Activated CD4-positive, alpha-beta T cell treated with anti-CD3 and anti-CD28 coated beads for 36 hours (primary cell): ENCODE measurements at places on chromosomes 7 and 10. TPM values are rescaled to one million over a fixed set of nuclear protein-coding genes. Genes with fewer than 3 reads are reported as not detected.

GRCh38 chr7:12827920-12828319 is 140.5 kb downstream of the ARL4A start:
- DNase-seq = no peak

DNA sequence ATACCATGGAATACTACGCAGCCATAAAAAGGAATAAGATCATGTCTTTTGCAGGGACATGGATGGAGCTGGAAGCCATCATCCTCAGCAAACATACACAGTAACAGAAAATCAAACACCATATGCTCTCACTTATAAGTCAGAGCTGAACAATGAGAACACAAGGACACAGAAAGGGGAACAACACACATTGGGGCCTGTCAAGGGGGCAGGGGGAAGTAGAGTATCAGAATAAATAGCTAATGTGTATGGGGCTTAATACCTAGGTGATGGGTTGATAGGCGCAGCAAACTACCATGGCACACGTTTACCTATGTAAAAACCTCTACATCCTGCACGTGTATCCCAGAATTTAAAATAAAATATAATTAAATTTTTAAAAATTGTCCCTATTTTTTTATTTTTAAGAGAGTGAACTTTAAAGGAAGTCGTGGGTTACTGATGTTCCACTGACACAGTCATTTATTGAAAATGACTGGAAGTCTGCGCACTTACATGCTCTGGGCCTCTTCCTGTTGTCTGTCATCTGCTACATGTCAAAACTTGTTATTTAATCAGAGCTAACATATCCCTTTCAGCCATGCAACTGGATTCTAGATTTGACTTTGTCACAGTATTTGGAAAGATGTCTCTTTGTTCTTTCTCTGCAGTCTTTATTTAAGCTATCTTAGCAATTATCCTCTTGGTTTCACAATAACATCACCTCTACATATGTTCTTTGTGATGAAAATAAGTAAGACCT is 73.7 kb upstream of the ABCB5 start:
- no peak for DNase-seq

DNA sequence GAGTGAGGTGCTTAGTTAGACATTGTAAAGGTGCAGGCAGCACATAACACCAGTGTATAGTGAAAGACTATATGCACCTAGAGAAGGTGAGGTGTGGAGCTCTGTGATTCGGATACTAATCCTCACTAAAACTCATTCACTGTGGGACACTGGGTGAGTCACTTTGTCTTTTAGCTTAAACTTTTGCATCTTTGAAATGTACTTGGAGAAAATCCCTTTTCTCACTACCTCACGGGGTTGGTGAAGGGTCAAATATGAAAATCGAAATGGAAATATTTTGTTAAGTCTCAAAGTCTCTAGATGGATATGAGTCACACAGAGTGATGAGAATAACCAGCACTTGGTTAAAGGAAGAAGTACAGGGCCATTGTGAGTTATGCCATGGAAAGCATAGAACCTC is 38.0 kb downstream of the MDFIC start:
- DNase-seq = no peak

GRCh38 chr7:36692456-36692855 is 31.8 kb downstream of the AOAH start:
- peak; percentile 52 for DNase-seq

- DNase-seq = no peak
Measured at GRCh38 chr7:104845557-104845956, 168.4 kb upstream of the KMT2E start.

The CDHR3 gene
- total RNA-seq = 0.93 TPM

The PODXL gene
- total RNA-seq = 0.48 TPM

The SFRP4 gene
- not detected for total RNA-seq
